H7 (cell line): ENCODE measurements at places on chromosomes 3 and 15. TPM values are rescaled to one million over a fixed set of nuclear protein-coding genes. Genes with fewer than 3 reads are reported as not detected.
A peak's percentile ranks its signal among the peaks of the same experiment; 100 is the strongest.

GRCh38 chr3:151268267-151269235, 9.8 kb downstream of the P2RY14 start:
- no peak for DNase-seq

DNA sequence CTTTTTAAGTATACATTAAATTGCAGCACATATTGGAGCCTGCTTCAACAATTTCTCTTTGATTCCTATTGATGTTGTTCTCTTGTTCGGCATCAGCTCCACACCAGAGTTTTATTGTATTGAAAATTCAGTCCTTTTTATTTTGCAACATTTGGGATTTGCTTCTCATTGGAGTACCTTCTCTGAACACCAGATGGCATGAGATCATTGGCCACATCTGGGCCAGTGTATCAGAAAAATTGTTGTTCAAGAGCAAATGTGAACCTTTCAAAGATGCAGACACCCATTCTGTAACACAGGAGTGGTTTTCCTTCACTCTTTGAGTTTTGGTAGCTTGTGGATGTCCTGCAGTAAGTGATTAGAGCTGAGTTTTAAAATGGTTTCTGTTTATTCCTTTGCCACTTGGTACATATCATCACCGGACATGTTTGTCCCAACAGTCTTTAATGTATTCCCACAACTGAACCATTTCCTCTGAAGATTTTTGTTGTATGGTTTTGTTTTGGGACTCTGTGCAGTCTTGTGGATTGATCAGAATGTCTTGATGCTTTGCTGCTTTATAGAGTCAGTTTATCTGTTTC, 96.1 kb downstream of the MCTP2 start:
- peak; percentile 28 for DNase-seq

DNA sequence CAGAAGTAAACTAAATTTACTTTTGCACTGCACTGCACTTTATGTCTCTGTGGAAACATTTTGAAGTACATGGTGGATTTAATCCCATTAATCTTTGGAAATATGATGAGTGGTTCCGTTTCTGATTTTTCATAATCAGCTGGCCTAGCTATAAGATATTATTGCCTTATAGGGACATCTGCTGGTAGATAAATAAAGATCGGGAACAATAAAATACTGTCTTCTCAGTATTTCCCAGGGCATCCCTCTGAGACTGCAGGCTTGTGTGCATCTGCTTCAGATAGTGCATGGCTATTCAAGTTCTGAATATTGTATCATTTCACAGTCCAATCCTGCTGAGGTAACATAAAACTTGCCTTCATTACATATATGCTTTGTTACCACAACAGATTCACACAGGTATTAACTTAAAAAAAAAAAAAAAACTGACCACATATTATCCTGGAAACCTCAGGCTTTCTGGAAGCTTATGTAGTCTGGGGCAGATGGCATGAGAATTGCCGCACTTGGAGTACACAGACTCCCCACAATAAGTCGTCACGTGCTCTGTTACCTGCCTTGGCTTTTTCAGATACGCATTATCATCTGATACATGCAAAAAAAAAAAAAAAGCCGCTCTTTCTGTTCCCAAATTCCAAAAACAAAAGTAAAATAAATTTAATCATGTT, 330.8 kb upstream of the AGTR1 start:
- no peak for DNase-seq

DNA sequence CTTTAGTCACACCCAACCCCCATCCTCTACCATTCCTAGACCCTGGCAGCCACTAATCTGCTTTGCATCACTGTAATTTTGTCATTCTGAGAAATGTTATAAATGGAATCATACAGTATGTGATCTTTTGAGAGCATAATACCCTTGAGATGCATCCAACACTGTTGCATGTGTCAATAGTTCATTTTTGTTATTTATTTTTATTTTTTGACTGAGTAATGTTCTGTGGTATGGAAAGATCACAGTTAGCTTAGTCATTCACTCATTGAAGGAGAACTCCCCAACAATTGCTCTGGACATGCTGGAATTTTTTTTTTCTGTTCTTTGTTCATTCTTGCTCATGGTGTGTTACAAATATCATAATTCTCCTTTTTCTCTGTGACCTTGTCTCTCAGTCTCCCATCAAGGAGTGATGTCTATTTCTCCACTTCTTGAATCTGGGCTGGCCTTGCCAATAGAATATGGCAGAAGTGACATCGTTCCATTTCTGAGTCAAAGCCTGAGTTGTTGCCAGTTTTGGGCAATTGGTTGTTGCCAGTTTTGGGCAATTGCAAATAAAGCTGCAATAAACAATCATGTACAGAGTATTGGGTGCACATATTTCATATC, 6.8 kb upstream of the ADPGK start:
- no peak for DNase-seq

- peak; percentile 99 for DNase-seq
These were observed 1.3 kb downstream of the DNAH1 start for GRCh38 chr3:52317208-52318000.

GRCh38 chr3:36219398-36219797, 160.9 kb upstream of the STAC start:
- no peak for DNase-seq

DNA sequence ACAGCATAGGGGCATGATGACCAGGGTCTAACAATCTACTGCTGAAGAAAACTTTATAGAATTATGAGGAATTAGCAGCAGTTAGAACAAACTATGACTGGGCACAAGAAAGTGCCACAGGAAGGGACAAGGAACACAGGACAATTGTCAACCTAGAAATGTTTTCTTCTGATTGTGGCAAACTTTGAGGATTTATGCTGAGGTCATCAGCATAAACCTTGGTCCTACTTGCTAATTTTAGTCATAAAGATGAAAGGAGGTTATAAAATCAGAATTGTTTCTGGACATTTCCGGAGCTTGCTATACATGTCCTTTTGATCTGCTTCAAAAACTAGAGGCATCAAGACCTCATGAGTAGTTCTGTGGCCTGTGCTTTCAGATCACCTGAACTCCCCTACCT, 446.6 kb upstream of the THBS1 start:
- no peak for DNase-seq

GRCh38 chr15:80876348-80876674, 97.1 kb downstream of the CEMIP start:
- no peak for DNase-seq

ECT2 gene
- total RNA-seq = 78.2 and 117 TPM in 2 replicates

ACTRT3 gene
- 3.2 and 3.3 TPM in 2 replicates for total RNA-seq

SLC12A8 gene
- 9.3 and 9.7 TPM in 2 replicates for total RNA-seq

TICRR gene
- total RNA-seq = 19.2 and 24.1 TPM in 2 replicates

PARP9 gene
- 1.1 TPM in 2 replicates for total RNA-seq

DPPA2 gene
- total RNA-seq = 10.3 and 17.7 TPM in 2 replicates

TP63 gene
- not detected in 2 replicates for total RNA-seq

ISLR gene
- total RNA-seq = 15.1 and 20.5 TPM in 2 replicates

BFSP2 gene
- total RNA-seq = not detected in 2 replicates

A4GNT gene
- total RNA-seq = not detected in 2 replicates
